Endothelial cell of umbilical vein (primary cell): ENCODE measurements at places on chromosomes 4 and X. TPM values are rescaled to one million over a fixed set of nuclear protein-coding genes. Genes with fewer than 3 reads are reported as not detected.
A peak's percentile ranks its signal among the peaks of the same experiment; 100 is the strongest.

DNA sequence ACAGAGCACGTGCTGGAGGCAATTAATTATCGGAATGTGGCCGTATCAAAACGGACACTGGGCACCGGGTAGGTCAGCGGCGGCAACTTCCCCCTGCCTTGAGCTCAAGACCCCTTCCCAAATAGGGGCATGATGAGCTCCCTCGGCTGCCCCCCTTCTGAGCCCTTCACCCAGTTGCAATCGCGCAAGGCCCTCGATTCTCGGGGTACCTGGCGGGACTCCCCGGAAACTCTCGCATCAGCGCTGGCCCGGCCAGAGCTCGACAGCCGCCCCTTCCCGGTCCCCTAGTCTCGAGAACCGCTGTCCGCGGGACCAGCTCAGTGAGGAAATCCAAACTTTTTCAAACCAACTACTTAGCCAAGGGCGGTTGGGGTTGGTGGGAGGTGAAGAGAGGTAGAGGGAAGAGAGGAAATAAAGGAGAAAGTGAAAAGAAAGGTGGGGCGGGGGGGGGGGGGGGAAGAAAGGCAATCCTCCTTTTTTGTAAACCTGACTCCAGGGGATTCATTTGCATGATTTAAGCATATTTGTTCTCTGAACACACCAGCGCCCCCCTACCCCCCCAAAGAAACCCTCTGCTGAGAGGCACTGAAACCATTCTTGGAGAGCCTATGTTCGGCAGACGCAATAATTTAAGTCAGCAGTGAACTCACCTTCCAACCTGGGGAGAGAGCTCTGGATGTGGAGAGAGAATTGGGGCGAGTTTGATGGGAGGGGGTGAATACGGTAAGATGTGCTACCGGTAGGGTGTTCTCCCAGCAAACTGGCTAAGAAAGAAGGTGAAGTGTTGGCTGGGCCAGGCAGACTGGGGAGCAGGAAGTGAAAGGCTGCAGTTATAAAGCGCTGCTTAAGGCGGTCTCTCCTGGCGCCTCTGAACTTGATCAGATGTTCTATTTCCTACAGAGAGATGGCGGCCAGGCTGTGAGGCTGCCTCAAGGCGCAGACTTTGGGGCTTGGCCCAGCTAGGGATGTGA lies 2.0 kb upstream of the ZIC3 start:
- H3K27ac ChIP-seq, result no peak overlapping the region
- peaks cover 24% of the 10 kb centered on the region for H3K27me3 ChIP-seq
- H3K36me3 ChIP-seq, result no peaks in the 10 kb centered on the region
- DNase-seq, result no peak
- H3K4me3 ChIP-seq, result no peak overlapping the region

DNA sequence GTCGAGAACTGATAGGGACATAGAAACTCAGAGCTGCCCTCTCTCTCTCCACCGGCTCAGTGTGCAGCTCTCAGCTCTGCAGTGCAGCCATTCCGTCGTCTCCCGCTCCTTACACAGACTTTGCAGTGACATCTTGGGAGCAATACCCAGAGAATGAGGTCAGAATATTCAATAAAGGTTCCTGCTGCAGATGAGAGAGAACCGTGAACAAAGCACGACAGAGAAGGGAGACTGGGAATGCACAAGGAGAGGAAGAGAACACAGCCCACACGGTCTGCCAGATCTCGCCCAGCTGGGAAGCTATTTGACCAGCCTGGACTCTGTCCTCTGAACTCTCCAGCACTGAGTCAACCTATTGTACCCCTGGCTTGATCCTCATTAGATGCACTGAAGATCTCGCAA lies 118.0 kb upstream of the PPARGC1A start:
- no peak overlapping the region for H3K27ac ChIP-seq
- no peak for DNase-seq
- H3K27me3 ChIP-seq, result no peaks in the 10 kb centered on the region
- H3K36me3 ChIP-seq, result no peaks in the 10 kb centered on the region
- no peaks in the 10 kb centered on the region for H3K4me1 ChIP-seq
- no peak overlapping the region for H3K4me3 ChIP-seq

GRCh38 chr4:173513651-173514050 lies 16.4 kb downstream of the HAND2 start:
- H3K27me3 ChIP-seq, result peaks cover 82% of the 10 kb centered on the region
- H3K36me3 ChIP-seq, result no peaks in the 10 kb centered on the region
- peaks cover 10% of the 10 kb centered on the region for H3K4me1 ChIP-seq
- H3K4me3 ChIP-seq, result no peak overlapping the region

DNA sequence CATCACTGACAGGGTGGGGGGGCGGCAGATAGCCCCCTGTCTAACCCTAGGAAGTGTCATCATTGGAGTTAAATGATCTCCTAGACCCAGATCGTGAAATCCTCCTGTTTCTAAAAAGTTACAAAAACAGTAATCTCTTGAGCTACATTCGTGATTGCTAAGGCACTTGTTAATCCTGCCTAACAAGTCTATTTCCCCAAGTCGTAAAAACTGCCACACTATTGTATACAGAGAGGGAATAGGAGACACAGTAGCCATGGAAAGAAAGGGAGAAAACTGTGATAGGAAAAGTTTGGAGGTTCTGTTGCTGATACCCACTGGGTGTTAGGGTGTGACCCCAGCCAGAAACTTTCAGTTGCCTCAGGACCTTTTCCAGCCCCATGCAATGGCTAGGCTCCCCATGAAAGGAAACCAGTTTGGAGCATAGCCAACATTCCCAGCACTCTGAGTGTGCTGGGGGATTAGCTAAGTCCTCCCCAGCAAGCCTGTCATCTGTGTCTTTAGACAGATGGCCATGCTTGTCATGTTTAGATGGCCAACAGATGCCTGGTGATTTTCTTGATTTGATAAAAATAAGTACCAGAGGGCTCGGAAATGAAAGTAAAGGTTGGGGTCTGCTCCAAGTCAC lies 63.3 kb upstream of the ANXA10 start:
- no peaks in the 10 kb centered on the region for H3K4me1 ChIP-seq
- H3K27ac ChIP-seq, result no peak overlapping the region
- DNase-seq, result no peak
- H3K36me3 ChIP-seq, result no peaks in the 10 kb centered on the region
- no peaks in the 10 kb centered on the region for H3K27me3 ChIP-seq

DNA sequence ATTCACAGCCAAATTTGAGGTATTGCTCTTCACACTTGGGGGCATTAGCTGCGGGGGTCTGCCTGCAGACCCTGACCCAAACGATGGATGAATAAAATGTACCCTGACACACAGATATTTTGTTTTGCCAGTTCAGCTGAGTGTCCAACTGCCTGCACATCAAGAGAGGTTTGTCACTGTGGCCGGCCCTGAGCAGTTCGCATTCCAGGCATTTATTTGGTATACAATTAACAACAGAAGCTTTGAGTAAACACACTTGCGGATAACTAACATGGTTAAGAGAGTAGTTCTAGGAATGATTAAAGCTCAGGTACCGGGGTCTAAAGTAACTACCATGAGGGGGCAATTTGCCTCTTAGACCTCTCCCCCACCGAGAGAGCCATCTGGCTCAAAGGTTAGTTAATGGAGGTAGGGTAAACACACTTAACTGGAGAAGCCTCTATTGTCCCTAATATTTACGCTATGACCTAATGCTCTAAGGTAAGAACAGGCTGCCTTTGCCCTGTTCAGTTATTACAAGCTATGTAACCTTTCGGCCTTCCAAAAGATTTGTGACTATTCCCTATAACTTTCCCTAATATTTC lies 162.0 kb downstream of the SNCA start:
- DNase-seq, result no peak
- H3K4me1 ChIP-seq, result no peaks in the 10 kb centered on the region
- H3K36me3 ChIP-seq, result no peaks in the 10 kb centered on the region
- no peak overlapping the region for H3K4me3 ChIP-seq

- H3K27me3 ChIP-seq, result no peaks in the 10 kb centered on the region
- H3K4me1 ChIP-seq, result no peaks in the 10 kb centered on the region
- no peak overlapping the region for H3K27ac ChIP-seq
- no peak overlapping the region for H3K4me3 ChIP-seq
- H3K36me3 ChIP-seq, result no peaks in the 10 kb centered on the region
These were observed 406.0 kb downstream of the INPP4B start for GRCh38 chr4:142440093-142440492.

GRCh38 chrX:57822398-57822797 lies 87.9 kb downstream of the ZXDA start:
- H3K4me3 ChIP-seq, result no peak overlapping the region
- DNase-seq, result no peak
- no peak overlapping the region for H3K27ac ChIP-seq

DNA sequence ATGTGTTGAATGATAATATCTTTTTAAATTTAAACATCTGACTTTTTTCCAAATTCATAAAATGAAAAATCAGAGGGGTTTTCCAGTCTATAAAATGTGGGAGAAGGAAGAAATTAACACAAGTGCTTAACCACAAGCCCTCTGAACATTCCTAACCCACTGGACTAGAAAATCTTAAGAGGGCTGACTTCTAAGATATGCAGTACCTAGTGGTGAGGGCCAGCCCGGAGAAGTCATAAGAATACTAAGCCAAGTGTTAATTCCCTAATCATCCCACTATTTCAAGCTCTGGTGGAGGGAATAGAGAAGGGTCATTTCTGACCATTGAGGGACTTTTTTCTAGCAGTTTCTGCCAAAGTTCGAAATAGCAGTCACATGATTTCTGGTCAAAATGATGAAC lies 86.9 kb upstream of the NEIL3 start:
- H3K4me1 ChIP-seq, result no peaks in the 10 kb centered on the region
- no peaks in the 10 kb centered on the region for H3K36me3 ChIP-seq
- no peak overlapping the region for H3K4me3 ChIP-seq
- no peak for DNase-seq

DNA sequence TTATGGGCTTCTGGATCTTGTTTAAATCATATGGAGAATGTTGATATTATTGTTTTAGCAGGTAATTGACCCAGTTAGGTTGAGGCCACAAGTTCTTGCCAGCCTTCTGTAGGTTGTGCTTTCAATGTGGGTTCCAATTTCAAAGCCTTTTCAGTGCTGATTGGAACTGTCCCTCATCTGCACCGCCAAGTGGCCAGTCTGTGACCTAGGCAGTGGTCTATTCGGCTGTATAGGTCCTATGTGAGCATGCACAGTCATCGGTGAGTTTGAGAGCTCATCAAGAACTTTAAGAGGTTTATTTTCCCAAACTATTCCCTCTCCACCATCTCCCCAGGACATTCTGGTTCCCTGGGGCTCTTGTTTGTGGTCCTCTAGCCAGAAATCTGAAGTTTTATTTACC lies 35.7 kb downstream of the DDX53 start:
- no peaks in the 10 kb centered on the region for H3K27me3 ChIP-seq
- H3K4me3 ChIP-seq, result no peak overlapping the region
- no peak overlapping the region for H3K27ac ChIP-seq
- H3K36me3 ChIP-seq, result no peaks in the 10 kb centered on the region

GRCh38 chrX:136608295-136608933 lies 39.5 kb upstream of the CD40LG start:
- H3K27ac ChIP-seq, result no peak overlapping the region
- no peaks in the 10 kb centered on the region for H3K36me3 ChIP-seq
- no peak overlapping the region for H3K4me3 ChIP-seq
- DNase-seq, result peak; percentile 2

DNA sequence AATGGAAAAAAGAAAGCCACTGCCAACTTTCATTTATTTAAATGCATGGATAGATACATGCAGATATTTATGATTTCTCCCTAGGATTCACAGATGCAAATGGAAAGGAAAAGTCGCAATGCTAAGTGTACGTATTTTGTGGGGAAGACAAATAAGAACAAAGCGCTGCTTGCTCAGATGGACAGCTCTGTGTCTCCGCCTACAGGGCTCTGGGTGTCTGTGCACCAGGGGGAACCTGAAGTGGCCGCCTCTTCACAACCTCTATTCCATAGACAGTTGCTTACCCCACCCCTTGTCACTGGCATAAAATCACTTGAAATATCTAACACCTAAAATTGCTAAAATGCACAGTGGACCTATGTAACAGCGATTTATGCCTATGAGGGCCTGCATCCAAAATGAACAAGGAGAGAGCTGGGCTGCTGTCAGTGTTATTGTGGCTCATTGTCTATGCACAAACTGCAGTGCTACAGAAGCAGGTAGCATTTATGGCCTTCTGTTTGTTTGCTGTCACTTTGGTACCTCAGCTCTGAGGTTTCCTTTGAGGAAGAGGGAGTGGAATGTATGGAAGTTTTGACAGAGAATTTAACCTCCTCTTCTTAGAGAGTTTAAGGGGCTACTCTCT lies 58.6 kb upstream of the PAGE1 start:
- H3K4me3 ChIP-seq, result no peak overlapping the region
- no peaks in the 10 kb centered on the region for H3K4me1 ChIP-seq
- peak; percentile 32 for DNase-seq
- no peak overlapping the region for H3K27ac ChIP-seq

- H3K4me3 ChIP-seq, result no peak overlapping the region
- peaks cover 7% of the 10 kb centered on the region for H3K27me3 ChIP-seq
- DNase-seq, result no peak
These were observed 15.9 kb upstream of the CCDC149 start for GRCh38 chr4:24928708-24929107.

GRCh38 chr4:109436504-109436903 lies 2.9 kb downstream of the SEC24B start:
- peaks cover 33% of the 10 kb centered on the region for H3K4me1 ChIP-seq
- no peak for DNase-seq
- H3K27ac ChIP-seq, result no peak overlapping the region
- no peaks in the 10 kb centered on the region for H3K36me3 ChIP-seq
- no peaks in the 10 kb centered on the region for H3K27me3 ChIP-seq

DNA sequence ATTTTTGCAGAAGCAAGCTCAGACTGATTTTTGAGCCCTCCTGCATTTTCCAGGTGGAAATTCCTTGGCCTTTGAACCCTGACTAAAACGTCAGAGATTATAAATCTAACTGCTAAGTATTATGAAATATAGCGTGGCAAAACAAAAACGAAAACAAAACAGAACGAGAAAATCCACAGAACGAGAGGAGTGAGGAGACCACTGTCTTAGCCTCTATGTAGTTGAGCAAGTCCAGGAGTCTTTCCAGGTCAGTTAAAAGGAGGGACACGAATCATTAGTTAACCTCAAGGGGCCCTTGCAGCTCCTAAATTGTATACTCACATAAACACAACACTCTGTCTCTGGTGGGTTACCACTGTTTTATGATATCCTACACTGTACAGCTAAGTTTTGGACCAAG lies 80.2 kb downstream of the SYNPO2 start:
- H3K27ac ChIP-seq, result no peak overlapping the region
- H3K27me3 ChIP-seq, result no peaks in the 10 kb centered on the region
- no peak overlapping the region for H3K4me3 ChIP-seq
- no peak for DNase-seq
- no peaks in the 10 kb centered on the region for H3K36me3 ChIP-seq

- DNase-seq, result peak; percentile 18
- no peaks in the 10 kb centered on the region for H3K4me1 ChIP-seq
- H3K27me3 ChIP-seq, result peaks cover 4% of the 10 kb centered on the region
- no peak overlapping the region for H3K4me3 ChIP-seq
- H3K27ac ChIP-seq, result no peak overlapping the region
These were observed 4.0 kb downstream of the NUDT10 start for GRCh38 chrX:51336584-51336983.

The CFI gene
- 17.9 and 21.4 TPM in 2 replicates for total RNA-seq

The NEIL3 gene
- total RNA-seq, result 6.9 and 8.2 TPM in 2 replicates

The EREG gene
- not detected in 2 replicates for total RNA-seq

The UGT2B15 gene
- not detected in 2 replicates for total RNA-seq

The SEC24D gene
- total RNA-seq, result 127 and 133 TPM in 2 replicates

The HAUS3 gene
- 15.9 and 16.0 TPM in 2 replicates for total RNA-seq

The HOPX gene
- 0.62 and 5.8 TPM in 2 replicates for total RNA-seq
